CD4-positive, alpha-beta memory T cell (primary cell): ENCODE measurements at places on chromosomes 1 and 21.

- no peak for DNase-seq
Measured at GRCh38 chr1:41835485-41835884, 83.2 kb downstream of the HIVEP3 start.

- DNase-seq = no peak
Measured at GRCh38 chr1:99331083-99331482, 66.8 kb downstream of the PLPPR4 start.

DNA sequence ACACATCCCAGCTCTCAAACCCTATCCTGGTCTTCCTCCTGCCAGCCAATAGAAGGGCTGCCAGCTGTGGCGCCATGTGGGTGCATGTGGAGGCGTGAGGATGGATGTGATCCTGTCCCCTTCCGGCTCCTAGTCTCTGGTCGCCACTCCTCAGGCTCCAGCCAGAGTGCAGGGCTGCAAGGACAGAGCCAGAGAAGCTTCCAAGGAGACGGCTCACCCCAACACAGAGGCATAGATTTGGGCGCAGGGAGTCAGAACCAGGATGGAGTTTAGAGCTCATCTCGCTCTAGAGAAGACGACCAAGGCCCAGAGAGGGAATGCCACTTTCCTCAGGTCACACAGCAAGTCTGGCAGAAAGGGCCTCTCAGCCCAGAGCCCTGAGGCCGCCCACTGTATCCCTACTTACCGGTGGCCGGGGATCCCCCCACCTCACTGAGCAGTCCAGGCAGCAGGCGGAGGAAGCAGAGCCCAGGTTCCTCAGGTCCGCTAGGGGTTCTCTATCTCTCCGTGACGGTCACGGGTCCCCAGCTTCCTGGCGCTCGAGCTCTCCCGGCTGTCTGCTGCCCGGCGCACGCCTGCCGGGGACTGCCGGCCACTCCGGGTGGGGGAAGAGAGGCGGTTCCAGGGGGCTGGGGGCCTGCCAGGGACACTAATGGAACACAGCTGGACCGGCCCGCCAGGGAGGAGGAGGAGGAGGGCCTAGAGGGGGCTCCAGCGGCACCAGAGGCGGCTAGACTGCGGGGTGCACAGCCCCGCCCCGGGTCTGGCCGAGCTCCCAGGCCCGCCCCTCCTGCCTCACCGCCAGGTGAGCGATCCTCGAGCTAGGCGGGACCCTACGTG, at the start of gene COL16A1:
TSS of gene COL16A1 (minus strand) at position 587 of the 840 bp plus-strand sequence. CDS start 1,824 bp downstream, outside the sequence.
- no peak for DNase-seq

- no peak for DNase-seq
Measured at GRCh38 chr1:31878058-31878457, 60.1 kb downstream of the PTP4A2 start.

DNA sequence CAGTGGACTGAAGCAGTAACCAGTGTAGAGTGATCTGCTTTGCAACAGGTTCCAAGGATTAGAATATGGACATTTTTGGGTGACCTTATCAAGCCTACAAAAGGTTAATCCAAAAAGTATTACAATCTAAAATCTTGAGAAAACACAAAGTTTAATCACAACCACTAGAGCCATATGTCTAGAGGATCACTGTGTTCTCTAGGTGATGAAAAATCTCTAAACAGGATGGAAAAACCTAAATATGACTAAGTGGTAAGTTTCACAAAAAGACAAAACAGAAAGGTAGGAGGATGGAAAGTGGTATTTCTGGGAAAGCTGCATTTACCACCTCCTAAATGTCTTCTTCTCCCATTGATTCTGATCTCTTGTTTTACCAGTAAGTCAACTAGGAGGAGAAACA, 411.1 kb upstream of the CXADR start:
- DNase-seq = no peak

DNA sequence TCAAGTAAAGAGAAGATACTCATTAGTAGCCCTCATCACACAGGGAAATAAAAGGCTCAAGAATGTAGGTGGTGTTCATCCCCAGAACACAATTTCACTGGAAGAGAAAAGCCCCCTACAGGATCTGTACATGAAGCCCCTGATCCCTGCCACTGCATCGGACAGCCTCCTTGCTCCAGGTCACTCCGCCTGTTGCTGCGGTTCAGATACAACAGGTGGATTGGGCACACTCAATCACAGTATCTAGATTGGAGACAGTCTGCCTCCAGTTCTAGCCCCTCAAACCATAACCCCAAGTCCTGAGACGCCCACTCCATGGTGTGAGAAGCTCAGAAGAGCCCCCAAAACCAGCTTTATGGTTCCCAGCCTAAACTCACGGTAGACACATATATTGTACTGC, 1.1 kb downstream of the SLAMF9 start:
- DNase-seq = no peak

DNA sequence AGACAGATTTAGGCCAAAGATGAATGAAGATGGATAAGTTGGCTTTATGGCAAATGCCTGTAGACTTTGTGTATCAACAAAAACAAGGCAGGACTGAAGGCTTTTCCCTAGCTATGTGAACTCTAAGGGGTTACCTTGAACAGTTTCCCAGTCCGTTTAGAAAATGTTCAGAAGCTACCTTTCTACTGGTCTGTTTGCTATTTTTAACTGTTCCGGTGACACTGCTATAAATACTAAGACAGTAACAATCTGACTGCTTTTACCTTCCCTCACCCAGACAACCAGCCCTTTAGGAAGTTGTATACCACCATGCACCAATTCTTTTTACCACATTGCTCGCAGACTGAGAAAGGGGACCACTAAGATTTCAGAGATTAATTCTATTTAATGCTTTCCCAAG, 102.2 kb downstream of the PHTF1 start:
- no peak for DNase-seq

GRCh38 chr1:56135069-56135863, 444.1 kb downstream of the PLPP3 start:
- DNase-seq = no peak

DNA sequence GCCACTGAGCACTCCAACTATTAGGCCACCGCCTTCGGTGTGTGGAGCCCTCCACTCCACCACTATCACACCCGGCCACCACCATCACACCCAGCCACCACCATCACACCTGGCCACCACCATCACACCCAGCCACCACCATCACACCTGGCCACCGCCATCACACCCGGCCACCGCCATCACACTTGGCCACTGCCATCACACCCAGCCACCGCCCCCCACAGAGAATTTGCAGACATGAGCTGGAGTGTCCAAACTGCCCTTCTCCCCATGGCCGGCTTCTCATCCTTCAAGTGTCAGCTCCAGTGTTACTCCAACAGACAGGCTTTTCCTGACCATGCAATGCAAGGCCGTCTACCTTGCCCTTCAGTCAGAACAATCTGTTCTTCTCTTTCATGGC, 50.4 kb upstream of the A3GALT2 start:
- no peak for DNase-seq

- no peak for DNase-seq
Measured at GRCh38 chr1:23124259-23125026, 44.2 kb downstream of the LUZP1 start.

DNA sequence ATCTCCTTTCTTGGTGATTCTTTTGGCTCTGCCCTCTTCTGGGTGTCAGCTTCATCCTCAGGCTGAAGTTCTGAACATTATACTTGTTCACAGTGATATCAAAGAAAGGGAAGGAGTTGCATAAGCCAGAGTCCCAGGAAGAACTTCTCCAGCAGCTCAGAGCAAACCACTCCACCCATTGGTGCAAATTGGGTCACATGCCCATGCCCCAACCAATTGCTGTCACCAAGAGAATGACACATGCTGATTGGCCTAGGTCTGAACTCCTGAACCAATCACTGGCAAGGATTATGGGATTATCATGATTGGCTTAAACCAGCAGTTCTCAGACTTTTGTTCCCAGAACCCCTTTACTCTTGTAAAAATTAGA, 256.5 kb upstream of the TMEM51 start:
- no peak for DNase-seq

DNA sequence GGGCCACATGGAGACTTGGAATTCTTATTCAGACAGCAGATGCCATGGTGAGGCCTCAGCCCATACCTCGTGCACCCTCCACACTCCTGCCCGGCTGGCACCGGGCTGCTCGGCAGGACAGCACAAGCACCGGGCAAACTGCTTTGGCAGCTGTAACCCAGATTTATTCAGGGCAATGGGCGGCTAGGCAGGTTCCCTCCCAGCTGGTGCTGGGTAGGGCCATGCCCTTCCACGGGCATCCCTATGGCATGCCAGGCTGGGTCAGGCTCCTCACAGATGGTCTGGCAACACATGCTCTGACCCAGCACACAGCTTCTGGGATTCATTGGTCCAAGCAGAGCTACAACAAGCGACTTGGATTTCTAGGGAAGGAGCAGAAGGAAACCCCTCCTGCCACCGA, 53.4 kb downstream of the ATP1A1 start:
- no peak for DNase-seq

GRCh38 chr1:66599899-66600737, 66.2 kb downstream of the SGIP1 start:
- no peak for DNase-seq

DNA sequence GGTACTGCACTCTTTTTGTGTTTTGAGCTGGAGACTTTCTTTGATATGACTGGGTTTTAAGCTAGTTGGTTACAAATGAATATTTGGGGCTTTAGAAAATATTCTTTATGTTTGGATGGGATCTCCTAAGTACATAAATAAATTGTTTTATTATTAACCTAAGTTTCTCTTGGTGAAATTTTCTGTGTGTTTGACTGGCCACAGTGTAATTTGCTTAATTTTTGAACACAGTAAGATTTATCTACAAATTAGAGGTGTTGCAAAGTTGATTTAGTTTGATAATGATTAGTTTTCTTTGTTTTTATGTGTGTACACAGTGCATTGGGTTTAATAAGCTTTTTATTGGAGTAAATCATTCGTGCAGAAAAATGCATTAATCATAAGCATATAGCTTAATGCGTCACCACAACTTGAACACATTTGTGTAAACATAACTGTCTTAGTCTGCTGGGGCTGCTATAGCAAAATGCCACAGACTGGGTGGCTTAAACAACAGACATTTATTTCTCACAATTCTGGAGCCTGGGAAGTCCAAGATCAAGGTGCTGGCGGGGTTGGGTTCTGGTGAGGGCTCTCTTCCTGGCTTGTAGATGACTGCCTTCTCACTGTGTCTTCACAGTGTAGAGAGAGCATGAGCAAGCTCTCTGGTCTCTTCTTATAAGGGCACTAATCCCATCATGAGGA, 17.4 kb upstream of the SLC6A9 start:
- no peak for DNase-seq

- no peak for DNase-seq
Measured at GRCh38 chr1:117210831-117211261, at the start of gene VTCN1. Gene VTCN1 (minus strand): TSS chr1:117210927. CDS start chr1:117210855, 72 bp downstream.

DNA sequence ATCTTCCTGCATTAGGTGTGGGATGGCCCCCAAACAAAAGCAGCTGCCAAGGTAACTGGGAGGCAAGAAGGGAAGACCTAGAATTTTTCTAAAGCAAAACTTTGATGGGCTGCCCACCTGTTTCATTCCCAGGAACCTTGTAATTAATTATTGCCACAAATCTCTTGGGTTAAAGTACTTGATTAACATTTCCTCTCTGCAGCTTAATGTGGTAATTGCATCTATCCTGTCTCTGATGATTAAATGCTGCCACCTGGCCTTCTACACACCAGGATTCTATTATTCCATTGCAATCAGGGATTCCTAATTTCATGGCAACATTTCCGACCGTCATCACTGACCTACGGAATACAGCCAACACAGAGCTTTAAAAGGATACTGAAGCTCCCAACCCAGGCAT, 68.3 kb upstream of the RC3H1 start:
- DNase-seq = no peak

GRCh38 chr1:16144325-16145029, 11.4 kb downstream of the EPHA2 start:
- no peak for DNase-seq

DNA sequence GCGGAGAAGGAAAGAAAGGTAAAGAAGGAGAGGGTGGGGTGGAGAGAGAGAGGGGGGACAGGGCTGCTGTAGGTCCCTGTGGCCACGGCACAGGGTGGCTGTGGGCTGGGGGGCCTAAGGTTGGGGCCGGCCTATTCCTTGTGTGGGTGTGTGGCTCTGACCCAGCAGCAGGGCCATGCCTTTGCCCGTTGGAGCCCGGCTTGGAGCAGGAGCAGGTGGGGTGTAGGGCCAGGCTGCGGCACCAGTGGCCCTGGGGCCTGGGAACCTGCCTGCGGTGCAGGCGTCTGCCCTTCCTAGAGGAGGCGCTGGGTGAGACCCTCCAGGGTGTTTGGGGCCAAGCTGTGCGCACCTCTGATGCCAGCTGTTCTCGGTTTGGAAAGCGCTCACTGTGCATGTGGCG, 19.7 kb upstream of the SUMO3 start:
- DNase-seq = no peak
